ENCODE measurements at places on chromosomes 11 and 22.

DNA sequence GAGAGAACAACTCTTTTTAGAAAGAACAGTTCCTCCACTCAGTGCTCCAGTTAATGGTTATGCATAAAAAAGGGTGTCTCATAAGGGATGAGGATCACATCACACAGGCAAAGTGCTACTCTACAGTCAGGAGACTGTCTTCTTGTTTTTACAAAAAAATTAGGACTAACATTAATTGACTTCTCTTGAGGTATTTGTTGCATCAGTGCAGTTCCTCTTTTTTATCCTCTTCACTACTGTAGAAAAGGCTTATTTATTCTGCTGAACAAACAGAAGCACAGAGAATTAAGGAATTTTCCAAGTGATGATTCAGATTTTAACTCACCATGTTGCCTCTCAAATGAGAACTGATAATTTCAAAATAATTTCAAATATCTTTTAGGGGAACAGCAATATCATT, 1.9 kb downstream of the MMP8 start:
- no peak for DNase-seq

GRCh38 chr11:121385688-121386087, 66.4 kb upstream of the SORL1 start:
- no peak for DNase-seq

DNA sequence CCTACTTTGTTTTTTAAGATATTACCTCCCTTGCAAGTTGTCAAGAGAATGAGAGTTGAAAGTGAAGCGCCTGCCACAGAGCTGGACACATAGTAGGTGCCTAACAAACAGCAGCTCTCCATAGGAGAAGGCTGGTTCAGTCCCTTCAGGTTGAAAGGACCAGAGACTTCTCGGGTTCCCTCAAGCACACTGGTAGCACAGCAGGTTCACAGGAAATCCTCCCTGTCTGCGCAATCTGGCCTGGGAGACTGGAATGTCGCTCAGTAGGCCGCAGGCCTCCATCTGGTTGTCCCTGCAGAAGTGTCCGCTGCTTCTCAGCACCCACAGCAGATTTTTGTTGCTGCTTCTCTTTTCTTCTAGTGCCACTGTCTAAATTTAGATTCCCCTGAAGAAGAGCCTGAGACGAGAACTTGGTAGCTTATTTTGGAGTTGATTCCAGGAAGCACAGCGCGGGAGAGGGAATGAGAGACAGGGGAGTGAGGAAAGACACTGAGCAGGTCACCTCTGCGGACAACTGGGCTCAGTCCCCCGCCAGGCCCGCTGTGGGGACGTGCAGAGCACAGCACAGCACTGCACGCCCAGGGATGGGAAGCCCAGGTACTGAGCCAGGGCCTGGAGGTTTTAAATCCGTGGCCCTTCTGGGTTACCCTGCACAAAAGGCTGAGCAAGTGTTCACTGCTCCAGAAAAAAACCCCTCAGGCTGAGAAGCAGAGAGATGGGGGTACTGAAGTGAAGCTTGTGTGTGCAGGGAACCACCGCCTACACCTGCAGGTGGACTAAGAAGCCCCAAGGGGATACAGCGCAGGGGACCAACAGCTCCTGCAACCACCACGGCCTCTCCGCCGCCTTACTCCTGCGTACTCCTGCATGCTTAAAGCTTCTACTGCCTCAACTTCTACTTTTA, 31.6 kb downstream of the RBX1 start:
- no peak for DNase-seq

DNA sequence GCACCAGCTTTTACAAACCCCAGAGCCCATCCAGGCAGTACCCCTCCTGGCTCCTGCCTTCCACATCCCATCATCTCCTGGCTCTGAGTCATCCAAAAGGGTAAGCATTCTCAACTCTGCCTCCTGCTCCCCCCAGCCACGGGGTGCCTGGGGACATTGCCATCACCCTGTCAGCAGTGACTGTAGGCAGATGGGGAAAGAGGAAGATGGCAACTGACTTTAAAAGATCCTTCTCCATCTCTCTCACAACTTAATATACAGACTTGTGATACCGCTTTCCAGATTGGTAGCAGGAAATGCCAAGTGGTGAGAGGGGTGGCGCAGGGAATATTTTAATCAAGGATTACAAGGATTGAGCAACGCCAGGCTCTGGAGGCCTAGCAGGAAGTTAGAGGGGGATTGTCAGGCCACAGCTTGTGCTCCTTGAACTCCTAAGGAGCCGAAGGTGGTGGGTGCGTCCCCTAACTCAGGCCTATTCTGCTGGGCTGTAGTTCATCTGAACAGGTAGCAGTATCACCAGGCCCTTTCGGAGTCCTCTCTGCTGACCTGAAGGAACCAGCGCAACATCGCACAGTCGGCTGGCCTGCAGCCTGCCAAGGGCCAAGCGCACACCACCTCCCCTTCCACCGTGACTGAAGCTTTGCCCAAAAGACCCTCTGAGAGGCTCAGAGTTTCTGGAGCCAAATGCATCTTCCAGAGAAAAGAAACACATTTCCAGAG, 83.3 kb downstream of the ZC3H12C start:
- DNase-seq = no peak

DNA sequence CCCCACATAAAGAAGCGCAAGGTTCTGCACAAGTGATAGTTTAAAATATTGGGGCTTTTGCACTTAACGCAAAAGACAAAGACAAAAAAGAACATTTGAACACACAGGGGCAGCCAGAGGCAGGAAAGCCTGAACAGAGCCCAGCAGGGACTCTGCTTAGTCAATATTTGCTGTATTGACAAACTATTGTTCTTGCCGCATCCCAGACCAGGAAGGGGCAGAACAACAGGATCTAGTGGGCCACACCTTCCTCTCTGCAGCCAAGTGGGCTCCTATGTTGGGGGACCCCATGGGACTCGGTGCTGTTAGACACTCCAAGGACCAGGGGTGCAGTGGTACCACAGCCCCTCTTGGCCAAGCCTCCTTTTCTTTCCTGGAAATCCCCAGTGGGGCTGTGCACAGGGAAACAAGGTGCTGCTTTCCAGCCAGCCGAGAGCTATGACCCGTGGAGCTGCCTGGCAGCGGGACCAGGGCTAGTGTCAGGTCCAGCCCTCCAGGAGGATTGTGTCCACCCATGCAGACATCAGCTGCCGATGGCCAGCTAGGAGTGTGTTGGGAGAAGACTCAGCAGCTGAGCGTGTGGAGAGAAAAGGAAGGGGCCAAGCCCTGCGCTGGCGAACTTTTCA, 43.3 kb upstream of the ANO1 start:
- DNase-seq = no peak

DNA sequence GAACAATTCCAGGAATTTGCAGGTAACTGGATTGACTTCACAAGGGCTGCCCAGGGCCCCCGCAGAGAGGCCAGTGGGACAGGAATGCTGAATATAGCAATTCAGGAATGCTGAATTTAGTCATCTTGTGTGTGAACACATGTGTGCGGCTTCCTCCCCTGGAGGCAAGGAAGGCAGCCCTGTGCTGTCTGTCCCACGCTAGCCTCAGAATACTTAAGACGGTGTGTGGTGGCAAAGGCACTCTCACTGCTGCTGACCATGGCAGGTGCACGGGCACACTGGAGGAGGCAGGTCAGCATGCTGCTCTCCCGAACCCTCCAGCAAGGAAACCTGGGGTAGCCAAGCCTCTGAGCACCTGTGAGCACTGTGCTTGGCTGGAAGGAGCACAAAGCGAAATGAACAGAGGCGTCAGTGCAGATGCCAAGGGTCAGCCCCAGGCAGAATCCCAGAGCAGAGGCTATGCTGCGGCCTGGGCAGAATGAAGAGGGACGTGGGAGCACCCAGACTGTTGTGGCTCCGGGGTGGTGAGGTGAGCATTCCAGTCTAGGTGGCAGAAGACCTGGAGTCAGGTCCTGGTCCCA, 2.7 kb downstream of the GNAZ start:
- DNase-seq = no peak

DNA sequence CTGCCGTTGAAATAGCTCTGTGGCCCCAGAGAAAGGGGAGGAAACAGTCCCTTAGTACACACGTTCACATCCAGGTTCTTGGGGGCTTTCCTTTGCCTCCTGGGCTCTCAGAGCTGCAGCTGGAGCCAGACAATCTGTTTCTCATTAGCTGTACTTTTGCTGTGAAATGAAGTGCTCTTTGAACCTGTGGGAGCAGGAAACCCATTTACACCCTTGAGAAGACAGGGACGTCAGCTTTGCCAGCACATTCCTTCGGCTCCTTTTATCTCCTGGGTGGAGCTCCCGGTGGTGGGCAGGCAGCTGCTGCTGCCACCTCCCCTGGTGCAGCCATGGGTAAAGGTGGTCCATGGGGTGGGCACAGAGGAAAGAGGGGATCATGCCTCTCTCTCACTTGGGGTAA, 80.6 kb upstream of the TIMP3 start:
- DNase-seq = no peak

DNA sequence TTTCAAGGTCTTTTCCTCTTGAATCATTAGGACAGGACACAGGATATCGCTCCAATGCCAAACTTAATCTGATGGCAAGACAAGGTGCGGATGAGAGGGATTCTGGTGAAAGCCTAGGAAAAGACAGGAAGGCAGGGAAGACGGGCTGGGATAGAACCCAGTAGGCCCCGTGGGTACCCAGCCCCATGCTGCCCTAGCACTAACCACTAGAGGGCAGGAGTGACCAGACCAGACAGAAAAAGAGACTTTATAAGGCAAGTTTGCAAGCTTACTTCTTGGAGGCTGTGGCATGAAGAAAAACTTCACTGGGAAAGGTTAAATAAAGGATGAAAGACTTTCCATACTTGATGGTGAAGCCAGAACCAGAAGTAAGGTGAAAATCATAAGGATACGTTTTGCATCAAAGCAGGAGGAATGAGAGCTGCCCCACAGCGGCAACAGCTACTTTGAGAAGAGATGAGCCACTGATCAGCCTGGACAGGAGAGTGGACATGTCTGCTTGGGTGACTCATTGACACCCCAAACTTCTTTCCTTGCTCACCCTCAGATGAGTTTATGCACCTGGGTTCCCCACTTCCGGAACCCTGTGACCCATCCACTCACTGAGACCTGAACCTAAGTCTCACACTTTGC, 39.8 kb downstream of the SYN3 start:
- peak; percentile 22 for DNase-seq

GRCh38 chr22:27993774-27994350, 74.8 kb upstream of the PITPNB start:
- DNase-seq = no peak

DNA sequence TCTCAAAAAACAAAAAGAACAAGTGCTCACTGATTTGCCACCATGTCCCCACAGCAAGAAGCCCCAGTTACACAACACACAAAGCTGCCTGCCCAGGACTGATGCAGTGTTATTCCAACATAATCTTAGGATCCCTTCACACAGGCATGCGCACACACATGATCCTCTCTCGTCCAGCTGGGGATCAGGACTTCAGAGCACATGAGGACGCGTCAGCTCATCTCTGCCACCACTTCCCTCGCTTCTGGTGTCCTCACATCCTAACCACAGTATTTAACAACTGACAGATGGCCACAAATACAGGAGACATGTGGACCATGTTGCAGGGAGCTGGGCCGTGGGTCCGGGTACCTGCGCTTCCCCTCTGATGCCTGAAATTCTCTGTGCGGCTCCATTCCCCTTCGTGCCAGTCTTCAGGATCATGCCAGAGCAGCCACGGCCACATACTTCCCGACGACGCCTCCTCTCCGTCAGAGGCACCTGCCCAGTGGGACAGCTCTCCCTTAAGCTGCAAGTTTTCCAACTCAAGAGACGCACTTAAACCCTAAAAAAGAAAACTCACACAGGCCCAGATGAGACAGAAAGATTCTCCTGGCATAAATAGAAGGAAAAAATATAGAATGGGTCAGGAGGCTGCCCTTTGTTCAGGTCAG, 68.3 kb downstream of the PACSIN2 start:
- no peak for DNase-seq

DNA sequence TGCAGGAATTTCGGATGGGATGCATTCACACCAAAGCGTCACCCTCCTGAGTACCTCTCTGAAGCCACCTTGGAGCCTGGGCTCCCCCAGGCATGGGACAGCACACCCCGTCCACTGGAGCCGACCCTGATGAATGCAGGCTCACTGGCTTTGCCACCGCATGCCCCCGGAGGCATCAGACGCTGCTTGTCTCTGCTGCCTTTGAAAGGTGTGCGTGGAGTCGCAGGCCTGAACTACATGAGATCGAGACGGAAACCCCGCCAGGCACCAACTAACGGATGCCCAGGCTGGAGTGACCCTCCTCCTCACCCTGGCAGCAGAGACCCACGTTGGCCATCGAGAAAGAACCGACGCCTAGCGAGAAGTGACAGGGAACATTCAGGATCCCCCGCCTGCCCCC, 22.5 kb downstream of the KRTAP5-5 start:
- no peak for DNase-seq

DNA sequence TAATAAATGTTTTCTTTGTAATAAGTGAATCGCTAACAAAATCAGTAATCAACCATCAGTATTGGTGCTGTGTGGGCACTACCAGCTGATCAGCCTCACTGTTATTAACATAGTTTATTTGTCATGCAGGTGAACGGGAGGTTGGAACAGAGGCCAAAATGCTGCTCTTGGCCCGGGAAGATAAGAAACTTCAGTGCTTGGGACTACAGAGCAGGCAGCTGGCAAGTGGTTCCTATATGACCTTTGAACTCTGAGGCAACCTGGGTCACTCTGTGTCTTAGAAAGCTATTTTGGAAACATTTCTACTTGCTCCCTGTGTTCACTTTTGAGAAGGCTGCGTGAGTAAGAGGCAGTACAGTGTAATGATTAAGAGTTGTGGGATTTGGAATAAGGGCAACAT, 36.5 kb upstream of the DNAJB13 start:
- DNase-seq = no peak

GRCh38 chr11:120811731-120812130, 212.2 kb upstream of the TBCEL start:
- no peak for DNase-seq

Data from A549 (cell line).